GM12878 (cell line): ENCODE measurements at places on chromosomes 16 and 17. TPM values are rescaled to one million over a fixed set of nuclear protein-coding genes. Genes with fewer than 3 reads are reported as not detected.

GRCh38 chr16:55506708-55507107, 2.2 kb upstream of the LPCAT2 start:
- no peaks in the 10 kb centered on the region for H3K36me3 ChIP-seq

Gene PERCC1
- not detected in 2 replicates for total RNA-seq

Gene KRTAP4-5
- total RNA-seq = not detected in 2 replicates

GRCh38 chr16:69874271-69874670, 76.9 kb upstream of the CLEC18A start:
- no peaks in the 10 kb centered on the region for H3K27me3 ChIP-seq
- no peaks in the 10 kb centered on the region for H3K4me1 ChIP-seq
- no peak for DNase-seq

Gene TAF1C
- total RNA-seq = 32.6 and 33.0 TPM in 2 replicates

- no peaks in the 10 kb centered on the region for H3K36me3 ChIP-seq
- no peak overlapping the region for H3K4me3 ChIP-seq
- H3K27me3 ChIP-seq = no peaks in the 10 kb centered on the region
- H3K27ac ChIP-seq = no peak overlapping the region
- H3K4me1 ChIP-seq = peaks cover 11% of the 10 kb centered on the region; the same call in 1 of the 2 replicates
These were observed 835 bp downstream of the NME4 start for GRCh38 chr16:397736-398332.

DNA sequence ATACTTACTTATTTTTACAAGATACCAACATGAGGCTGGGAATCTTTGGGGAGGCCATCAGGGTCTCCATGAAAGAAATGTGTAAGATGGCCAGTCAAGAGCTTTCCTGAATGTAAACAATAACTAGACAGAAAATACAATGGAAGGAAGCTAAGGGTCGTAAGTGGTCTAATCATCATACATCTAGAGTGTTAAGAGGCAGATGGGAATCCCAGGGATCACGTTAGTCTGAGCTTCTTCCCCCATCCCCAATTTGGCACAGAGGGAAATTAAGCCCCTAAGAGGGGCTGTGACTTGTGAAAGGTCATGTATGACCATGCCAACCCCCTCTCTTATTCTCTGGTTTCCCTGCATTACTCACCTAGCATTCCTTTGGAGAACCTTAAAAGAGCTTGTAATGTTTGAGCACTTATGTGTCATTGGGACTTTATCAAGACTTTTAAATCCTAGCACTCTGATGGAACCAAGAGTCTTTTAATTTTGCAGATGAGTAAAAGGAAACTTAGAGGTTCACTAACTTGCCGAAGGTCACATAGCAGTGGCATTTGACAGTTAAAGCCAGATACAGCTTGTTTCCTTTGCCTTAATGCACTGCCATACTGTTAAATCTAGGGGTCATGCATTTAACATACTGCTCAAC, 46.1 kb downstream of the DCUN1D3 start:
- H3K4me1 ChIP-seq = no peaks in the 10 kb centered on the region
- H3K36me3 ChIP-seq = no peaks in the 10 kb centered on the region
- no peak overlapping the region for H3K27ac ChIP-seq
- H3K27me3 ChIP-seq = no peaks in the 10 kb centered on the region
- H3K4me3 ChIP-seq = no peak overlapping the region

DNA sequence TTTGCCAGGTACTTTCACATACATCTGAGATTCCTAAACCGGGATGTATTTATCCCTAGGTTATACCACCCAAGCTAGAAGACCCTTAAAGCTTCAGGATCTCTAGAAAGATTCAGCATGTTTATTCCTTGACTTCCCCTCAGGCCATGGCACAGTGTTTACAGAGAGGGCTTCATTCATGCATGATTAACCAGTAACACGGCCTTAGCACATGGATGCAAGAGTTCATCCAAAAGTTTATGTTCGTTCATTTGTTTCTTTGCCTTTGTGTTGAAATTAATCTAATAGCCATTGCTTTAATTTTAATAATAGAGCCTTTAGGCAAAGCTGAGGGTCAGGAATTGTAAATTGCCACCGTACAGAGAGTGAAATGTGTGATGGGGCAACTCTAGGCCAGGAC, 13.8 kb downstream of the PCTP start:
- H3K4me3 ChIP-seq = no peak overlapping the region
- no peaks in the 10 kb centered on the region for H3K4me1 ChIP-seq
- no peak overlapping the region for H3K27ac ChIP-seq
- no peaks in the 10 kb centered on the region for H3K36me3 ChIP-seq
- DNase-seq = no peak
